Activated naive CD4-positive, alpha-beta T cell treated with anti-CD3 and anti-CD28 coated beads, Interleukin-2, amount 50 U/mL, for 72 hours (primary cell): ENCODE measurements at places on chromosomes 5 and 9. TPM values are rescaled to one million over a fixed set of nuclear protein-coding genes. Genes with fewer than 3 reads are reported as not detected.

- DNase-seq, result no peak
Observed at GRCh38 chr9:92850898-92851297, 26.9 kb downstream of the ZNF484 start.

GRCh38 chr9:115249488-115249887, 131.5 kb upstream of the TNC start:
- DNase-seq, result no peak

- DNase-seq, result no peak
Observed at GRCh38 chr5:180583738-180584137, 7.6 kb downstream of the SCGB3A1 start.

- no peak for DNase-seq
Observed at GRCh38 chr5:173010547-173011464, 27.2 kb downstream of the ATP6V0E1 start.

- DNase-seq, result no peak
Observed at GRCh38 chr9:86747711-86748110, 199.6 kb downstream of the GAS1 start.

DNA sequence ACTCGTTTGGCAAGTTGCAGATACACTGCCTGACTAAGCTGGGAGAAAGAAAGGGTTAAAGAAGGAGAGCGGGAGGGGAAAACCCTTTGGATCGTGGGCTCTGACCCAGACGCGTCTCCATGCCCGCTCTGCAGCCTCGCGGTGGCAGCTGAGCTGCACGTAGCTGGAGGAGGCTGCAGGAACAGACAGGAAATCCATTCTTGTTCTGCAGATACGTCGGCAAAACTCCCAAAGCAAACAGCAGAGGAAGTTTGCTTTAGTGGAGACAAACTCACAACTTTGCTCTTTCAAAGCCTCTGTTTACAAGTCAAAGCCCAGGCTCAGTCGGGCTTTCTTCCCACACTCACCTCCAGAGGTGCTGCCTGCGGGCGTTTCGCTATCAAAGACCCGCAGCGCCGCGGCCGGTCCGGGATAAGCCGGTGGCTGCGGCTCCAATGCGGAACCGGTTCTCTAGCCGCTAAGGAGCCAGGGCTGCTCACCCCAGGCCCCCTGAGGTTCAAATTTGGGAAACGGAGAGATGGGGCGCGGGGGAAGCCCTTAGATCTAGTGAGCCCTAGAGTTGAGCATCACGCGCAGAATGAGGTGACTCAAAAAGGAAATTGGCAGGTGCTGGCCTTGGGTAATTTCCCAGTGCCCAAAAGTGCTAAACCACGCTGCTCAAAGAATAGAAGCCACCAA, 60.7 kb downstream of the MAT2B start:
- DNase-seq, result peak; percentile 59

The LRRTM2 gene
- not detected for total RNA-seq

The ORM2 gene
- not detected for total RNA-seq

The NR5A1 gene
- not detected for total RNA-seq
